ENCODE measurements at places on chromosomes 2 and 18.

DNA sequence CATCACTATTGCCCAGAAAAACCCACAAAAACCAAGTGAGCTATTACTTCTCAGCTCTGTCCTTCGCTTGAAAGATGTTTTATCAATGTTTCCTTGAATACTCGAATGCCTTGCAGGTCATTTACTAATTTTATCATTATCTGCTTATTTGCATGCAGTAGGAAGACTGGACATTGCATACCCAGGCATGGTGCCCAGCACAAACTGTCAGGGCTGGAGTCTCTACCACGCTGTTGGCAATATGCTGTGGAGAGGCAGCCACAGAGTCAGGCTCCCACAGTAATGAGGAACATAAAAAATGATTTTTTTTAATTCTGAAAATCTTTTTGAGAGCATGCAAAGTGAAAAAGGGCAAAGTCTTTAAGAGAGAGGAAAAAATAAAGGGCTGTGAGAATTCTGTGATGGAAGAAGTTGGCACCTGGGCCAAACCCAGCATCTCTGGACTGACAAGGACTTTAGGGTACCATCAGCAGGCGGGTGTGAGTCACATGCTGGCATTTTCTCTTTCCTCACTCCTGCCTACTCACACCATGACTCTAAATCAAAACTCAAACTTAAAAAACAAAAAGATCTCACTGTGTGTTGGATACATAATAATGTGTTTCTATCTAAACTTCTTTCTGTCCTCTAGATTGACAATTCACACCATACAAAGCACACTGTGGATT is 709.8 kb upstream of the FANCL start:
- DNase-seq = no peak

GRCh38 chr2:235215248-235215647 is 263.4 kb downstream of the SH3BP4 start:
- DNase-seq = no peak

GRCh38 chr2:43241558-43241957 is 15.2 kb upstream of the ZFP36L2 start:
- DNase-seq = no peak

DNA sequence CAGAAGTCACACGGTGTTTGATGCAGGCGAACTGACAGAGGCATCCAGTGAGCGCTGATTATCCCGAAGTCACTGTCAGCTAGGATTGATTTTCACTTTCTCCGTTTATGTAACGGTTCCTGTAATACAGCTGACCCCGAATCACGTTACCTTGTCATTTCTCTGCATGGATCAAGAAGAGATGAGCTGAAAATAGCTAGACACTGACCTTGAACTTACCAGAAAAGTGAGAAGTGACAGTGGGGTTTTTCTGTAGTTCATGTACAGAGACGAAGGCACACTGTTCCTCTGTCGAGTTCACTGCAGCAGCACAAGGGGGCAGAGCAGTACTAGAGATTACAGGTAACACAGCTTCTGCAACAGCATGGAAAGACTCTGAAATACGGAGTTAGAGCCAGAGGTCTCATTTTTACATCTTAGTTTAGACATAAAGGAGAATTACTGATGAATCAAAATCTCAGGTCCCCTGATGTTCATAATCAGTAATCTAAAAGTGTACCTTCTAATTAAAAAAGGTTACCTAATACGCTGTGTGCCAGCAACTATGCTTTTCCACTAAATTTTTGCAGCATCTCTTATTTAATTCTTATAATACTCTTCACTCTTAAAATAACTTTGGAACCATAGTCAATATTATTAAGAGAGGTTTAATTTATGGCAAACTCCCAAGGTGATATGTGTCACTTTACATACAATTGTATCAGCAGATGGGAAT is 33.1 kb downstream of the ARHGAP15 start:
- peak; percentile 47 for DNase-seq

DNA sequence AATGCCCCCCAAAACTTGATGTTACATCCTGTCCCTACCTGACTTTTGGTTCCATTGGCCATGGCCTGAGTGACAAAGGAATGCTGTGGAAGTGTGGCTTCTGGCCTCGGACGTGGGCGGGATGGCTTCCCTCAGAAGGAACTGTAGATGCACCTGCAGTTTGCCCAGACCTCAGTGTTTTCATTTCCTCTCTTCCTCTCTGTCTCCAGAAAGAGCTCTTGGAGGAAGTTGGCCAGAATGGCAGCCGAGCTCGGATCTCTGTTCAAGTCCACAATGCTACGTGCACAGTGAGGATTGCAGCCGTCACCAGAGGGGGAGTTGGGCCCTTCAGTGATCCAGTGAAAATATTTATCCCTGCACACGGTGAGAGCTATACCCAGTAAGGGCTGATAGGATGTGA is 61.0 kb upstream of the TMEM87B start:
- DNase-seq = no peak

- no peak for DNase-seq
Observed at GRCh38 chr18:2979871-2980790, 32.8 kb downstream of the LPIN2 start.

DNA sequence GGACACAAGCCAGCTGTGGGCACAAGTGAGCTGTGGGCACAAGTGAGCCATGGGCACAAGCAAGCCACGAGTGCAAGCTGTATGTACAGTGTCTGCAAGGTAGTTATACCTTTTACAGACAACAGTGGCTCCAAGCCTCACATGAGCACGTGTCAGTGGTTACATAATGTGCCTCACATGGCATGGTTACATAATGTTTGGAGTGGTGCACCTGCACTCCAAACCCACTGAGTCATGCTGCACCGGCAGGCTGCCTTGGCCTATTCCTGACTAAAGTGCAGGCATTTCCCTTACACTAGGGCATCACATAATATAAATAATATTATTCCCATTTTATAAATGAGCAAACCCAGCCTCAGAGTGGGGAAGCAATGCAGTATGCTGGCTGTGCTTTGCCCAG is 62.6 kb downstream of the MARCO start:
- no peak for DNase-seq

DNA sequence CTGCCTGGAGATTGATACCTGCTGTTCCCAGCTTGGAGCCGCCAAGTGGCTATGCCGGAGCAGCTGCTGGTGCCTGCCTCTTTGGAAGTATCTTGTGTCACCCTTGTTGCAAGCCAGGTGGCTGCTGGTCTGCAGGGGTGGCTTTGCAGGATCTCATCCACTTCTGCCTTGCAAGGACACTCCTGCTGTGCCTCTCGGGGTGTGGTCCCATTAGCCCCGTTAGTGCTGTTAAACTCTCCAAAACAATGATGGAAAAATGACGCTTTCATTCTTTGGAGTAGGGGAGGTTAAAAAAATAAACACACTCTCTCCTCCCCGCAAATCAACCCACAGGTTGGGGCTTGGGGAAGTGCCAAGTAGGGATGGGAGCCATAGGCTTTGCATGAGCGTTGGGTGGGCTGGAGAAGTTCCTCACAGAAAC is 352.8 kb downstream of the RNF144A start:
- DNase-seq = no peak
